Fibroblast of lung (primary cell): ENCODE measurements at places on chromosomes 3 and 15.

DNA sequence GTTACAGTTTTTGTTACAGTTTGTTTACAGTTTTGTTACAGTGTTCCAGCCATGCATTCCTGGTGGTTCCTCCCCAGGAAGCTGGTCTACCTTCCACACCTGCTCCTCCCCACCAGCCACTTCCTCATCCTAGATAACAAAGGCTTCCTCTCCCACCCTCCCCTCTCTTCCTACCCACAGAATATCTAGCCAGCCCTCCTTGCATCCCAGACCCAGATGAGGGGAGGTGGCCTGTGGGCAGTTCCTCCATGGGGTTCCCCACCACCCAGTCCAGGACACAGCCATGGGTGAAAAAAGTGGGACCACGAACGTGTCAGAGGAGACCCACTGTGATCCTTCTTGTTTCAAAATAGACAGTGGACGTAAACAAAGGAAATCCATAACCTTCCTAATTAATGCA lies 122.8 kb upstream of the ABHD17C start:
- DNase-seq = no peak

- peak; percentile 68 for DNase-seq
Observed at GRCh38 chr15:58010983-58011382, 54.5 kb downstream of the ALDH1A2 start.

DNA sequence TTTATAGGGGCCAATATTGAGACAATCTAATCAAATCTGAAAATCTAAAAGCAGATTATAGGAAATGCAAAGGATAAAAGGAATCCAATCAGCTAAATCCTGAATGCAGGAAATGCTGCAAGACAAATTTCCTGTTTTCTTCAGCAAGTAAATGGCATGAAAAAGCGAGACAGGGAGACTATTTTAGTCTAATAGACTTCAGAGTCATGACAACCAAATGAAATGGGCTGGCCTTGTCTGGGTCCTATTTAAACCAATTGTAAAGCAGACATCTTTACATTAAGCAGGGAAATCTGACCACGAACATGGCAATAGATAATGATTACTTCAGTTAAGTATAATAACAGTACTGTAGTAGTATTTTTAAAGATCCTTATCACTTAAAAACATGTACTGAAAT lies 2.1 kb downstream of the DBR1 start:
- DNase-seq = no peak

- no peak for DNase-seq
Observed at GRCh38 chr15:52784799-52785671, 5.1 kb downstream of the ONECUT1 start.
